ENCODE measurements at places on chromosomes 4 and X. TPM values are rescaled to one million over a fixed set of nuclear protein-coding genes. Genes with fewer than 3 reads are reported as not detected.
A peak's percentile ranks its signal among the peaks of the same experiment; 100 is the strongest.

DNA sequence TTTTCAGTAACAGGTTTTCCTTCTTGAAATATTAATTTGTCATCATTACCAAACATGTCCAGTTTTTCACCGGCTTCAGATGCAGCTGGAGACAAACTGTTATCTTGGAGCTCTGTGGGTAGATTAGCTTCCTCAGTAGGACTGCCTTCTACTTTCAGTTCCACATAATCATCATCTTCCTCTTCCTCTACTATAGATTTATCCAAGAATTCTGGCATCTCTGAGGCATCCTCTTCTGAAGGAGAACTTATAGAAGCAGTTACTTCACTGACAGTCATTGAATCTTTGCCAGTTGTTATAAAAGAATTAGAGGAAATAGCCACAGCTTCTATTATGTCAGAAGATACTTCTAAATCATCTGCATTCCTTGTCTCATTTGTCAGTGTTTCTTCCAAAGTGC is 162.9 kb downstream of the LRBA start:
- H3K27ac ChIP-seq = no peak overlapping the region
- H3K36me3 ChIP-seq = peaks cover 38% of the 10 kb centered on the region
- no peak overlapping the region for H3K4me3 ChIP-seq
- no peaks in the 10 kb centered on the region for H3K4me1 ChIP-seq
- DNase-seq = no peak
- H3K27me3 ChIP-seq = no peaks in the 10 kb centered on the region

GRCh38 chr4:169070895-169071218 is 60.8 kb upstream of the CBR4 start:
- H3K27ac ChIP-seq = no peak overlapping the region
- DNase-seq = no peak
- H3K4me3 ChIP-seq = no peak overlapping the region
- no peaks in the 10 kb centered on the region for H3K4me1 ChIP-seq
- no peaks in the 10 kb centered on the region for H3K27me3 ChIP-seq
- H3K36me3 ChIP-seq = no peaks in the 10 kb centered on the region

- no peak for DNase-seq
- no peaks in the 10 kb centered on the region for H3K36me3 ChIP-seq
- H3K27me3 ChIP-seq = no peaks in the 10 kb centered on the region
- no peaks in the 10 kb centered on the region for H3K4me1 ChIP-seq
- H3K27ac ChIP-seq = no peak overlapping the region
Observed at GRCh38 chr4:117357866-117358265, 272.5 kb upstream of the TRAM1L1 start.

AKAP14 gene
- total RNA-seq = not detected

GRCh38 chr4:130403221-130403620 is 1307.3 kb downstream of the C4orf33 start:
- H3K4me1 ChIP-seq = no peaks in the 10 kb centered on the region
- DNase-seq = no peak
- no peaks in the 10 kb centered on the region for H3K36me3 ChIP-seq
- H3K27ac ChIP-seq = no peak overlapping the region

DNA sequence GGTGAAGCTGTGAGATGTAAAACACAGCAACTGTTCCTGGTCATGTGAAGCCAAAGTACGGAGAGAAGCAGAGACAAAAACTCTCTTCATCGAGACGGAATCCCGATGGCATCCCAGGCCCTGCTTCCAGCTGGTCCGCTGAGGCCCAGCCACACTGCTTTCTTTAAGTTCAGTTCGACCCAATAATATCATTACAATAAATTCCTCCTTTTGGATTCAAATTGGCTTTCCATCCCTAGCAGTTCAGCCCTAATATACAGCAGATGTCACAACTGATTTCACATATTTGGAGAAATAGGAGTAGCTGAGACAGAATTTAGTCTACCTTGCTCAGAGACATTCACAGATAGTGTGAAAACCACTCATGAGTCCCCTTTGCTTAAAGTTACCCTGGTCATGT is 98.3 kb upstream of the SPRY1 start:
- DNase-seq = no peak
- no peak overlapping the region for H3K4me3 ChIP-seq
- H3K27ac ChIP-seq = no peak overlapping the region
- no peaks in the 10 kb centered on the region for H3K27me3 ChIP-seq
- H3K4me1 ChIP-seq = no peaks in the 10 kb centered on the region
- H3K36me3 ChIP-seq = peaks cover 12% of the 10 kb centered on the region

GPR50 gene
- total RNA-seq = not detected

DNA sequence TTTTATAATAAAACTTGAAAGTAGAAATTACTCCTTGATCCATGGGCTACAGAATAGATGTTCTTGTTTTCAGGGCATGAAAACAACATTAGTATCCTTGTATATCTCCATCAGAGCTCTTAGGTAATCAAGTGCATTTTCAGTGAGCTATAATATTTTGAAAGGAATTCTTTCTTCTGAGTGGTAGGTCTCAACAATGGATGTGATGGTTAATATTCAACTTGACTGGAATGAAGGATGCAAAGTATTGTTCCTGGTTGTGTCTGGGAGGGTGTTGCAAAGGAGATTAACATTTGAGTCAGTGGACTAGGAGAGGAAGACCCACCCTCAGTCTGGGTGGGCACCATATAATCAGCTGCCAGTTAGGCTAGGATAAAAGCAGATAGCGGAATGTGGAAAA is 100.1 kb downstream of the LCORL start:
- no peak overlapping the region for H3K4me3 ChIP-seq
- DNase-seq = no peak
- H3K27ac ChIP-seq = no peak overlapping the region
- H3K4me1 ChIP-seq = no peaks in the 10 kb centered on the region
- peaks cover 15% of the 10 kb centered on the region for H3K36me3 ChIP-seq

ABCG2 gene
- 0.39 TPM for total RNA-seq

DNA sequence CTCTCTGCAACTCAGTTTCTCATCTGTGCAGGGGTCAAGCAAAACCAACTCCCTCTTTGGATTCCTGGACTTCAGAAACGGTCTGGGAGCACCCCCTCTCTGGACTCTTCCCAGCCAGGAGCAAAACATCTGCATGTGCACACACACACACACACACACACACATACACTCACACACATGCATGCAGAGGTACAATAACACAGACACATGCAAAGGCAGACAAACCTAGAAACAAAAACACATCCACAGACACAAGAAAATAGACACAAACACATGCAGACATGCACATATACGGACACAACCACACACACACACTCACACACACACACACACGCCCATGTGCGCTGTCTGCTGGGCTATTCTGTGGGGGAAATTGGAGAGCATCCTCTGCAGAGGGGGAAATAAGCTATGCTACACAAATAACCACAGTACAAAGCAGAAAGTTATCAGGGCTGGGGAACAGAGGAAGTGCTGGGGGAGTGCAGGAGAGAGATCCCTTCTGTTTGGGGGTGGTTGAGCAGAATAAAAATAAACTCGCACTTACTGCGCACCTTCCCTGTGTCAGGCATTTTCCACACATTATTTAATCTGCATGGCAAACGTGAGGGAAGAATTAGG is 19.9 kb downstream of the IQSEC2 start:
- H3K4me1 ChIP-seq = peaks cover 28% of the 10 kb centered on the region
- H3K27ac ChIP-seq = no peak overlapping the region
- H3K4me3 ChIP-seq = no peak overlapping the region
- H3K36me3 ChIP-seq = no peaks in the 10 kb centered on the region
- peak; percentile 11 for DNase-seq

PCDH10 gene
- total RNA-seq = not detected

- no peaks in the 10 kb centered on the region for H3K4me1 ChIP-seq
- no peak for DNase-seq
- H3K27me3 ChIP-seq = no peaks in the 10 kb centered on the region
- no peaks in the 10 kb centered on the region for H3K36me3 ChIP-seq
- H3K4me3 ChIP-seq = no peak overlapping the region
- H3K27ac ChIP-seq = no peak overlapping the region
Observed at GRCh38 chr4:186887291-186887700, 163.6 kb upstream of the FAT1 start.

PCDH18 gene
- total RNA-seq = not detected

DNA sequence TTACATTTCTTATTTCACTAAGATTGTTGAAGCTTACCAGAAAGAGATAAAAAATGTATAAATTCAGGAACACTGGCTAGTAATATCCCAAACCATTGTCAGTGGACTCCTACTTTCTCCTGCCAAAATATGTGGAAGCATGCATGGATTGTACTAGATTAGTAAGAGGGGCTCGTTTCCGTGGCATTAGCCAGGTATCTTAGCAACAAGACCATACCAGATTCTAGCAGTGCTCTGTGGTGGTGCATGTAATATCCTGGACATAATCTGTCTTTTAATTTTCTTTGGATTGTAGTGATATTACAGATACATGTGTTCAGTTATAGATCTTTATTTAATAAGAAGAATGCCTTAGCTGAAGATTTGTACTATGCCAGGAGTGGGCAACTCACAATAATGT is 371.9 kb upstream of the PITX2 start:
- no peak overlapping the region for H3K4me3 ChIP-seq
- no peaks in the 10 kb centered on the region for H3K36me3 ChIP-seq
- H3K27ac ChIP-seq = no peak overlapping the region
- H3K4me1 ChIP-seq = no peaks in the 10 kb centered on the region
- DNase-seq = no peak
- no peaks in the 10 kb centered on the region for H3K27me3 ChIP-seq

GRCh38 chrX:79477691-79478090 is 110.6 kb upstream of the ITM2A start:
- H3K27ac ChIP-seq = no peak overlapping the region
- no peak overlapping the region for H3K4me3 ChIP-seq
- H3K27me3 ChIP-seq = peaks cover 6% of the 10 kb centered on the region
- DNase-seq = no peak
- H3K4me1 ChIP-seq = no peaks in the 10 kb centered on the region

GRCh38 chr4:87531621-87532020 is 2.4 kb upstream of the SPARCL1 start:
- H3K4me1 ChIP-seq = no peaks in the 10 kb centered on the region
- no peaks in the 10 kb centered on the region for H3K27me3 ChIP-seq
- no peak overlapping the region for H3K4me3 ChIP-seq

Measured in activated CD4-positive, alpha-beta T cell treated with anti-CD3 and anti-CD28 coated beads for 36 hours (primary cell).